ENCODE measurements at places on chromosomes 7 and 10.

DNA sequence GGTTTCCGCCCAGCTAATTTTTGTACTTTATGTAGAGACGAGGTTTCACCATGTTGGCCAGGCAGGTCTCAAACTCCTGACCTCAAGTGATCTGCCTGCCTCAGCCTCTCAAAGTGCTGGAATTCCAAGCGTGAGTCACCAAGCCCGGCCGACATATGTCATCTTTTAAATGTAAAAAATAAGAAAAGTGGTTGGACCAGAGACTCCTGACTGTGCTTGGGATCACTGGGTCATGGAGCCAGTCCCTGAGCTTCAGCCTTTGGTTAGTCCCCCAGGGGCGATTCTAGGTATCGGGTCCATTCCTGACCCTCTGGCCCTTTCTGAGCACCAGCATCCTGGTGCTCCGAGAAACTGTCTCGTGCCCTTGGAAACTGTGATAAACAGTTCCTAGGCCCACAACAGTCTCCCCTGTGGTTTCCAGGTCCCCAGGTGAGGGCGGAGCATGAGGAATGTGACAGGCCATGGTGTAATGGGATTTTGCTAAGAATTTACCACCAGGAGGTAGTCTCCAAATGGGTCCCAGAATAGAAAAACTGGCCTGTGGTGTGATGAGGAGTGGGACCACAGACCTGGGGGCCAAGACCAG is 32.8 kb downstream of the UBTD1 start:
- H3K4me1 ChIP-seq = peaks cover 12% of the 10 kb centered on the region
- no peaks in the 10 kb centered on the region for H3K36me3 ChIP-seq
- no peak for DNase-seq
- H3K4me3 ChIP-seq = no peak overlapping the region
- H3K27ac ChIP-seq = peak overlapping the region; percentile 56

DNA sequence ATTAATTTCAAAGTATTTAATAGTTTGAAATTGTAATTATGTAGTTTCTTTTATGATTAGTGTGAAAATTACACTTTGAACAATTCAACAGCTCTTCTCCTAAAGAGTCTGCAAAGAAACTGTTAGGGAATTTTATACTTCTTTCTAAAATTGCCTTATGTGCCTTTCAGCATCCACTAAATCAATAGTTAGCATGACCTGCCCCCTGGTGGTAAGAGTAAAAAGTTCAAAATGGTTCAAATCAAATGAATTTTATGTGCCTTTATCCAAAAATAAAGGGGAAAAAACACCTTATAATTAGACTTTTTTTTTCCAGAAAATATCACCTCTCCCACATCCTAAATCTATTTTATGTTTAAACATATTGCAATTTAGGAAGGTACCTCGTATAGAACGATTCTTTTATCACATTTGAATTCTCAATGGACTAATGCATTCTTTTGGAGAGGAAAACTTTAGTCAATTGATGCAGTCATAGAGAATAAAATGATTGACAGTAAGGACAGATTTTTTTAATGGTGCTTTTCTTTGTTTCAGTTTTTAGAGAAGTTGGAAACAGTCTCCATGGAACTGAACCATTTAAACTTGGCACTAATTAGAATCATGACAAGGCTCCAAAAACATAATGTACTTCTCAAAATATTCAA is 163.7 kb downstream of the SEMA3D start:
- H3K27me3 ChIP-seq = no peaks in the 10 kb centered on the region
- no peaks in the 10 kb centered on the region for H3K36me3 ChIP-seq
- no peak for DNase-seq
- H3K4me1 ChIP-seq = no peaks in the 10 kb centered on the region
- H3K4me3 ChIP-seq = no peak overlapping the region

GRCh38 chr7:30908681-30909080 is 3.0 kb upstream of the AQP1 start:
- H3K4me3 ChIP-seq = no peak overlapping the region
- H3K27ac ChIP-seq = no peak overlapping the region
- no peaks in the 10 kb centered on the region for H3K27me3 ChIP-seq
- no peak for DNase-seq
- H3K36me3 ChIP-seq = no peaks in the 10 kb centered on the region
- peaks cover 16% of the 10 kb centered on the region for H3K4me1 ChIP-seq

- no peaks in the 10 kb centered on the region for H3K36me3 ChIP-seq
- peak overlapping the region; percentile 70 for H3K27ac ChIP-seq
- no peak for DNase-seq
These were observed 352.2 kb downstream of the PRPF18 start for GRCh38 chr10:13938950-13939349.

- peaks cover 39% of the 10 kb centered on the region for H3K36me3 ChIP-seq
- no peaks in the 10 kb centered on the region for H3K27me3 ChIP-seq
- H3K4me1 ChIP-seq = no peaks in the 10 kb centered on the region
These were observed 17.9 kb downstream of the SMNDC1 start for GRCh38 chr10:110286841-110287240.

DNA sequence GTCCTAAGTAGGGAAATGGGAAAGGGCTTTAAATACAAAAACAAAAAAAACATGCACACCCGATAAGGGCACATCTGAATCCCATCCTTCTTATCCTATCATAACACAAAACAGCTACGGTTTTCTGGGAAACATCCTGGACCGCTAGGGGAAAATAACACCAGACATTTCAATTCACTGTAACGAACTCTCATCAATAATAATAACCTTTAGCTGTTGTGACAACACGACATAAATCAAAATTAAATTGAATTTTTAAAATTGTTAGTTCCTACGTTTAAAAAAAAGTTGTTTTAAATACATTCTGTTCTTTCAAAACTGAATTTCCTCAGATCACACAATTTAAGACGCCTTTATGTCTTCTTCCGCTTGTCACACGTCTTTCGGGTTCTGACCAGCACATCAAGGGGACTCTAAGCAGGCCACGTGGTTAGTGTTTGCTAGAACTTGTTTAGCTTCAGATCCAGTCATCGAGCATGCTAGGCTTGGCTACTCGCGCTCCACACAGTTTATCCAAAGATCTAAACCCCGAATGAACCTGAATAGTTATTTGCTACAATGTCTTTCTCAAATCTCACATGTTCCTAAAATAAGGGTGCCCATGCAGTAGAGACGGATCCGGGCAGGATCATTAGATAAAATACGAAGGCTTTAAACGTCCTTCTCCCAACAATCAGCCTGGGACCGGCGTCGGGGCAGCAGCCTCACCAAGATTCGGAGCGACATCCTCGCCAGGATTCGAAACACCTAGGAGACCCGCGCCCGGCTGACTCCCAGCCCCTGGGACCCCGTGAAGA is 839 bp downstream of the IKZF5 start:
- peak overlapping the region; percentile 94 for H3K4me3 ChIP-seq
- H3K27me3 ChIP-seq = no peaks in the 10 kb centered on the region
- H3K4me1 ChIP-seq = peaks cover 16% of the 10 kb centered on the region
- DNase-seq = peak; percentile 88
- H3K27ac ChIP-seq = peak overlapping the region; percentile 80
- no peaks in the 10 kb centered on the region for H3K36me3 ChIP-seq

GRCh38 chr10:12187321-12187905 is 8.3 kb downstream of the NUDT5 start:
- H3K27me3 ChIP-seq = no peaks in the 10 kb centered on the region
- DNase-seq = no peak

- H3K4me3 ChIP-seq = no peak overlapping the region
- H3K27ac ChIP-seq = no peak overlapping the region
- no peak for DNase-seq
- no peaks in the 10 kb centered on the region for H3K36me3 ChIP-seq
These were observed 16.3 kb upstream of the HNRNPH3 start for GRCh38 chr10:68315582-68315981.

DNA sequence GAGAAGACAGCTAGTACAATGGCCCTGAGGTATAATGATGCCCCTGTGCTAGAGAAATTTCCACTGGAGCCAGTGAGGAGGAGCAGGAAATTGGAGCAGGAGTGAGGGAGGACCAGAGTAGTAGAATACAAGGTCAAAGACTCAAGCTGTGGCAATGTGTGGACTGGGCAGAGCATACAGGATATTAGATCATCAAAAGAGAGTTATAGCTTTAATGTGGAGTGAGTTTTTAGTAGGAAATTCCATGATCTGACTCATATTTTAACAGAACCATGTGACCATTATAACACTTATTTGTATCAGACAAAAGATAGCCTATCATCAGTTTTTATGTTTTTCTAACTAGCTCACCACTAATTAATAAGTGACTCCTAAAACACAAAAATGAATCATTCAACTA is 154.1 kb downstream of the DGKB start:
- no peak overlapping the region for H3K4me3 ChIP-seq
- no peaks in the 10 kb centered on the region for H3K36me3 ChIP-seq
- H3K27me3 ChIP-seq = no peaks in the 10 kb centered on the region
- peak; percentile 79 for DNase-seq
- no peak overlapping the region for H3K27ac ChIP-seq
